ENCODE measurements at places on chromosomes 2 and 18.
A peak's percentile ranks its signal among the peaks of the same experiment; 100 is the strongest.

- DNase-seq = peak; percentile 69
Observed at GRCh38 chr2:160109939-160110673, 47.7 kb upstream of the PLA2R1 start.

- DNase-seq = no peak
Observed at GRCh38 chr2:3131636-3132326, 245.8 kb downstream of the EIPR1 start.

GRCh38 chr2:128425731-128426620 lies 107.3 kb upstream of the HS6ST1 start:
- no peak for DNase-seq

DNA sequence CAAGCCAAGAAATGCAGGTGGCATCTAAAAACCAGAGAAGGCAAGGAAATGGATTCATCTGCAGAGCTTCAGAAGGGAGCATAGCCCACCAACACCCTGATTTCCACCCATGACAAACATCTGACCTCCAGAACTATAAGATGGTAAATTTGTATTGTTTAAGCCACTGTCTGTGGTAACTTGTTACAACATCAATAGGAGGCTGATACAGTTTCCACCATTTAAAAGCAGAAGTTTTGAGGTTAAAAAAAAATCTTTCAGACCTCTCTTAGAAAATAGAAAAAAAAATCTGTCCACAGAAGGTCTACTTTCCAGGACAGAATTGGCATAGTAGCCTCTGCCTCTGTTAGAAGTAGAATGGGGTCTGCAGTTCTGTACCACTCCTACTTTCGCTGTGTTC lies 37.2 kb downstream of the SLC40A1 start:
- DNase-seq = no peak

DNA sequence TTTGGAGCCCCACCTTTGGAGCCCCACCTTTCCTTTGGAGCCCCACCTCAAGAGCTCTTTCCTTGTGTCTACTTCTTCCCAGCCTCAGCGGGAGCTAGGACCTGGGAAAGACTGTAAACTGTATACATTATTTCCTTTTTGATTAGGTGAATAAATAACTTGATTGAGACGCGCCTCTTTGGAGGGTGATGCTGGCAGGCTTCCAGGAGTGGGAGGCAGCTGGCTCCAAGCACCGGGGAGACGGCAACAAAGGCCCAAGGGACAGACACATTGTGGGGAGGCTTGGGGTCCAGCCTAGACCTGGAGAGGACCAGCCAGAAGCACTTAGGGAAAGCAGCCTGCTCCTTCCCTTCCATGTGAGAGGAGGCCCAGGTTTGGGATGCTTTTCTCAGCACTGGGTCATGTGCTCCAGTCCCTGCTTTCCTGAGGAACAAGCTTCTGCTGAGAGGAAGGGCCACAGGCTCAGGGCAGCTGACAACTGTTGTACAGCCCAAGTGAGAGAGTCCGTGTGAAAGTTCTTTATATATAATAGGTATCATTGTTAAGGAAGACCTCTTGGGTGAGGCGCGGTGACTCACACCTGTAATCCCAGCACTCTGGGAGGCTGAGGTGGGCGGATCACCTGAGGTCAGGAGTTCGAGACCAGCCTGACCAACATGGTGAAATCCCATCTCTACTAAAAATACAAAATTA lies 297.2 kb upstream of the SLC14A2 start:
- no peak for DNase-seq

- no peak for DNase-seq
Observed at GRCh38 chr2:199818754-199819153, 32.2 kb downstream of the FTCDNL1 start.

DNA sequence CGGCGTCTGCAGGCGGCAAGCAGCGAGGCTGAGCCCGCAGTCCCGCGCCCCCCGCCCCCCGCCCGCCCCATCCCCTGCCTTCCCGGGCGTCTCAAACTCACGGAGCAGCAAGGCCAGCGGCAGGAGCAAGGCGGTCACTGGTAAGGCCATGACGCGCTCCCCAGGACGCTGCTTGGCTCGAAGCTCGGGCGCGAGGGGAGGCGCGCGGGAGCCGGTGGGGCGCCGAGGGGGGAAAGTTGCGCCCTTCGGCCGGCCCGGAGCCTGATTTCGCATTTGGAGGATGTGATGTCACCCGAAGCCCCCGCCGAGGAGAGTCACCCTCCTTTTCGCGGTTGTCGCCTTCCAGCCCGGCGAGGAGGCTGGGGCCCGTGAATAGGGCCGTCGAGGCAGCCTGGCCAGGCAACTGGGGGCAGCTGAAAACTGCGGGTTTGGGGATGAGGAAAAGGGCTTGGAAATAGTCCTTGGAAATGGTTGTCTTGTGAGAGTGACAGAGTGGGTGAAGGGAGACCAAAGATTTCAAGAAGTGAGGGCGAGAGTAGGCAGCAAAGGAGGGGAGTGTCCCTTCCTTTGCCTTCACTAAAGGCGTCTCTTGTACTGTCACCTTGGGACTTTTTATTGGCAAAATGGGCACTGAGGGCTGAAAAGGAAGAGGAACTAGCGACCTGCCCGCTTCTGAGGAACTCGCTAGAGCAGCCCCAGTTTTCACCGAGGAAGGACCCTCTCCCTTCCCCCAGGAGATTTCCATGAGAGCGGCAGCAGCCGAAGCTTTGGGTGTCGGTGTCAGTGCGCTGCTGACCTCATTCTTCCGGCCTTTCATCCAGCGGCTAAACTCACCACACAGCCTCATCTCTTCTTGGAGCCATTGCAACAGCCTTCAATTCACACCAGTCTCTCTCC lies at the start of gene CD8A:
Gene CD8A (minus strand): TSS at position 238 of the 897 bp plus-strand sequence. CDS start 88 bp downstream, at position 150.
- DNase-seq = no peak

DNA sequence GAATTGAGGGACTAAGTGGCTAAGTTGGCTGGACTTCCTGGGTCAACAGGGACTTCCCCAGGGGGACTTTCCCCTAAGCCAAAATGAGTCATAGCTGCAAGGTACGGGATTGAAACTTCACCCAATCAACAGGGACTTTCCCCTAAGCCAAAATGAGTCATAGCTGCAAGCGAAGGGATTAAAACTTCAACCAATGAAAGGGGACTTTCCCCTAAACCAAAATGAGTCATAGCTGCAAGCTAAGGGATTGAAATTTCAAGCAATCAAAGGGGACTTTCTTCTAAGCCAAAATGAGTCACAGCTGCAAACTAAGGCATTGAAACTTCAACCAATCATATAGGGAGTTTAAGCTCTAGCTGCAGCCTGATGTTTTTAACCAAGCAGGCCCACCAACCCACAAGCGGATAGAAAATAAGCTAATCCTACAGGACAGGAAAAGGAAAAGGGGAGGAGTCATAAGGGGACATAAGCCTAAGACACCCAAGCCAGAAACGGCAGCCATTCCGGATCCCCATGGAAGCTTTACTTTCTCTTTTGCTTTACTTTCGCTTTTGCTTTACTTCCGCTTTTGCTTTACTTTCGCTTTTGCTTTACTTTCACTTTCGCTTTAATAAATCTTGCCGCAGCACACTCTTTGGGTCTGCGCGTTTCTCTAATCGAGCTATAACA lies 1375.4 kb upstream of the CELF4 start:
- peak; percentile 8 for DNase-seq

GRCh38 chr2:194822657-194823056 lies 834.4 kb upstream of the SLC39A10 start:
- DNase-seq = no peak

DNA sequence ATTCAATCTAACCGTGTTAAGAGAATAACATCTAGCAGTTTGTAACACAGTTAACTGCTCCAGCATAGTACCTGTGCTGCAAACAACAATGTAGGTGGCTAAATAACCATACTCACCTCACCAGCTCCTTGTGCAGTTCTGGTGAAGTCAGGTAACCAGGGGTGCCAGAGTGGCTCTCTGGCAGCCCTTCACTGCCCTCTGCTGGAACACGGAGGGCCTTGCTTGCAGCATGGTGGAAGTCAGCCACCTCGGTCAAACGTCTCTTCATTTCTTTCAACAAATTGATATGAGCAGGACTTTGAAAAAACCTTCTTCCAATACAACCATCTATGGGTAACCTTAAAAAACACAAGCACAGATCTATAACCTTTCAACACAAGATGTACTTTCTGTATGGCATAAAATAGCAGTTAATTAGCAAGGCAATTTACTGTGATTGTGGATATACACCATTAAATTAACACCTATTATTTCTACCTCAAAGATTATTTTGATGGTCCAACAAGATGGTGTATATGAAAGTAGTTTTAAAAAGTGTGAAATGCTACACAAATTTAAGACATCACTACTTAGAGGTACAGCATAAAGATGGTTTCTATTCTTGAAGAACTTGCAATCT lies 56.6 kb downstream of the EPG5 start:
- DNase-seq = peak; percentile 45

GRCh38 chr18:13389491-13390131 lies 171.1 kb downstream of the LDLRAD4 start:
- no peak for DNase-seq

DNA sequence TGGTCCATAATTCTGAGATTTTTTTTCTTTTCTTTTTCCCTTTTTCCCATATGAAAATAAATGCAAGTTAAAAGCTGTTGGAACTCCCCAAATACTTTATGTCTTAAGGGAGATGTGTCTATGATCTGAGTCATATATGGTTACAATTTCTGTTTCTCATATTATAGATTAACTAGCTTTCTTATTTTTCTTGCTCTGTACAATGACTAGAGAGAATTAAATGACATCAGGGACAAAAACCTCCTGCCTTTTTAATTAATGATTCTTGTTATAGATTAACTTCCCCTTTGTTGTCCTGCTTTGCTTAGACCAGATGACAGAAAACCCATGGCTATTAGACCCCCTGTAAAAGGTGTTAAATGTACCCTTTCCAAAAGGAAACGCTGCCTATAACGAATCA lies 643.9 kb upstream of the NXPH2 start:
- no peak for DNase-seq

- DNase-seq = no peak
Observed at GRCh38 chr2:40690036-40690435, 238.1 kb upstream of the SLC8A1 start.

DNA sequence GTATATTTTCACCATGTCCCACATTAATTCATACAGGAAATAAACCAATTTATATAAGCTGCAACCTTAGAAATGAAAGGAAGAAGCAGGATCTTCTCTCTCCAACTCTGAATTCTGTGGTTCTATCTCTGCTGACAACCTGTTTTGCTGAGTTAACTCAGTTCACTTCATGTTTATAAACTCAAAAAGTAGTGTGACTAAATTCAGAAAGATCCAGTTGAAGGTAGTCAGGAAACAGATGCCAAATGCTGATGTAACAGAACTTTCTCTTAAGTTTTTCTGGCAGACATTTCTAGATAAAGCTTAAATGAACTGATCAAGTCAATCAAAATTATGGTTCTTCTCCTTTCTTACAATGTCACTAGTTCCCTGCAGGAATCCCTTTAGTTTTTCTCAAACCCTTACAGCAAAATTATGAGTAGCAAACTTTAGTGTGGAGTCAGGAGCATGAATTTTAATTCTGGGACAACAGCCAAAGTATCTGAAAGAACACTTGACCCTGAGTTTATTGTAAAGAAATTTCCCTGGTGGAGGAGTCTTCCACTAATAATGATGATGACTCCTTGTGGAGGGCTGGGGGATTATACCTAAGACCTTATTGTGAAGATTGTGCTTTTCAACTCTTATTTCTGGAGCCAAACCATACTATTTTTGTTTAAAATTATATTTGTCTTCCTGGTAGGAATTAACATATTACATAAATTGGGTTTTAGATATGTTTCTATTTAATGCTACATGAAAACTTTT lies 216.9 kb downstream of the MYO3B start:
- DNase-seq = no peak

- DNase-seq = no peak
Observed at GRCh38 chr18:23619388-23619881, 33.1 kb upstream of the NPC1 start.

DNA sequence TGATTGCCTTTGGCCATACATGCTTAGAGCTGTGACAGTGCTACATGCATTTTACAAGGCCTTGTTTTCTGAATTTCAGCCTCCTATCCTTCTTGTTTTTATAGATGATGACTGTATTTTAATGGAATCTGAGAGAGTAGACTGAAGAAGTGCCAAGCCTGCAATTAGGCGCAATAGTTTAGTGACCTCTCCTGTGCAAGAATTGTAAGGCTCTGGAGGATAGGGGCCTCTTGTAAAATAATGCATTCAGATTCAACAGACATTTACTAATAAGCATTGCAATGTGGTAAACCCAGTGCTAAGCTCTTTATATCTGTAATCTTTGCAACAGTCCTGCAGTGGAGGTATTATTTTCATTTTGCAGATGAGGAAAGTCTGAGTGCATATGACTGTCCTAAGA lies 105.5 kb downstream of the TDRD15 start:
- no peak for DNase-seq

DNA sequence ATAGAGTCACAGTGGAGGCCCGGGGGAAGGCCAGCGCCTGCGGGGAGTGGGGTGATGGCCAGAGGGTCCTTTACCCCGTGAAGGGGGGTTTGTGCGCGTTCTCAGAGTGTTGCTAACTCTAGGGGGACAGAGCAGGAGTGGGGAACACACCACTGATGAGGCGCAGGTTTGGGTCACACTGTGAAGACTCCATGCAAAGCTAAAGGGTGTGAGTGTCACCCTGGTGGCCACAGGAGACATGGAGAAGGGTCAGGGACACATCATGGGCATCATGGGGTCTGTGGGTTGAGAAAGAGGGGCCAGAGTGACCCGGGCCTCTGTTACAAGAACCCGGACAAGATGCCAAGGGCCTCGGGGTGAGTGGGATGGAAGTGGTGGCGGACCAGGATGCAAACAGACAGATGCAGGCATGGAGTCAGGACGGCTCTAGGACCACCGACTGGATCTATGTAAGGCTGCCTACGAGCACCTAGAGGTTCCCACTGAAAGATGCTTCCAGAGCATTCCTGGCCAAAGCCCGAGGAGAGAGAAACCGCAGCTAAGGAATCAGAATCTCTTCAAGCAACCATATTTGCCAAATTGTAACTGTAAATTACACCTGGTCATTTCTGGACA lies 84.3 kb downstream of the PXDN start:
- DNase-seq = no peak

- DNase-seq = no peak
Observed at GRCh38 chr18:3494245-3494526, 44.2 kb downstream of the TGIF1 start.

DNA sequence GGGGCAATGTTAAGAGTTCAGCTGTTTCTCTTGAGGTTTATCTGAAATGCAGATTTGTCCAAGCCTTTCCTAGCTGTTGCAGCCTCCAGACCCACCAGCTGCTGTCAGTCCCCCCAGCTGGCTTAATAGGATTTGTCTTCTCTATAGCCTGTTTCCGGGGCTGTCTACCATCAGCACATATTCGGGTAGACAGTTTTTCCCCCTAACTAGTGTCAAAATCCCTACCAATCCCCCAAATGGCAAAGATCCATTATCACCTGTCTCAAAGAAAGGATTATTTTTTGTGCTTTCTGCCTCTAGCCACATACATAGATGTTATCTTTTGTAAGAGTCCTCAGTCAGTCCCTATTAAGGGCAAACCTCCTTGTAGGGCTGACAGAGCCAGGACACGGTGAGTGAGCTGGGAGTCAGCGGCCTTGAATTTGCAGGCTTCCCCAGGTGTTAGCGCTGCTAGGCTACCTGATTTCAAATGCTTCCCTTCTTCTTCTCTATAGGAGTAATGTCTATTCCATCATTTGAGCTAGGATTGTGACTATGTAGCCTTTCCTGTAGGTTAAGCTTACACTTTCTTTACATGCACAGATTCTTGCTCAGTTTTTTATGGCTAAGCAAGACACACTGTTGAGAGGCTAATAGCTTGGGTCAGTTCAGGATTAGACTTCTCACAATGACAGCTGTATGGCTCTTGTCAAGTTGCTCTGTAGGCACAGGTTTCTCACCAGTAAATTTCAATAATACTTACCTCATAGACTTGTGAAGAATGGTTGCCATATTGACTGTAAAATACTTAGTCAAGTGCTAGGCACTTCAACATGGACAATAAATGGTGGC lies 171.1 kb upstream of the UNC80 start:
- DNase-seq = peak; percentile 54

- no peak for DNase-seq
Observed at GRCh38 chr18:23401400-23402347, 51.4 kb upstream of the RIOK3 start.

Data from NCI-H2081 (cell line).